ENCODE measurements at places on chromosomes 16 and 17. TPM values are rescaled to one million over a fixed set of nuclear protein-coding genes. Genes with fewer than 3 reads are reported as not detected.

GRCh38 chr17:79011451-79012147, 2.0 kb upstream of the CANT1 start:
- DNase-seq: peak; percentile 8

KRT24 gene
- total RNA-seq: not detected

DNA sequence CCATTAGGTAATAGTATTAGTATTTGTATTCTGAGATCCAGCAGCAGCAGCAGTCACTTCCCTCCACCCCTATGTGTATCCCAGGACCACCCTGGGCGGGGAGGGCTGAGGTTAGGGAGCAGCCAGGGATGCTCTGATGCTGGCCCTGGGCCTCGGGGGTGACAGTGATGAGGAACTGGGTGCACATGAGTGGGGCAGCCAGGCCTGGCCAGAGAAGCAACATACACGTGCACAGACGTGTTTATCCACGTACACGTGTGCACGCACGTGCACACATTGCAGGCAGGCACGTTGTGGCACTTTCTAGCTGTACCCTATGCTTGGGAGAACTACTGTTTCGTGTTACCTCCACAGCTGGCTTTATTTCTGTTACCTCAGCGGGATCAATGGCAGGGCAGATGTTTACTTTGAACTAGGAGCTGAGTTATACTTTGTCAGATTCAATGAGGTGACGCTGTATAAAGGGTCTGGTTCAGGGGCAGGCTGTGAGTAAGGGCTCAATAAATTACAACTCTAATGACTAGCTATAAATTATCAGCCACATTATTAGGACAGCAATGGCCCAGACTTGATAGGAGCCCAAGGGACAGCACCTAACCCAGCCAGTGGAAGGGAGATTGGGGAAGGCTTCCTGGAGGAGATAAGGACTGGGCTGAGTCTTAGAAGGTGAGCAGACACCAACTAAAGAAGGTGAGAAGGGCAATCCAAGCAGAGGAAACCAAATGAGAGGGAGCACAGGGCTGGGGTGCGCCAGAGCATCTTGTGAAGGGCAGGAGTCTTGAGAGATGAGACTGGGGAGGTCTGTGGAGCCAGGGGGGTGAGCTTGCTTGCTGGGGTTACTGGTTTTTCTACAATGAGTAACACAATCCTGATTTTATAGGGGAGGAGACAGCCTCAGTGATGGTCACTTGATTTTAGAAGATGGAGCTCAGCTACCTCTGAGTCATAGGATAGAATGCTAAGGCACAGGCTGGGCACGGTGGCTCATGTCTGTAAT, 22.4 kb upstream of the CA4 start:
- no peak for DNase-seq

- no peak for DNase-seq
Observed at GRCh38 chr16:26598061-26598460, 468.7 kb upstream of the C16orf82 start.

SOX15 gene
- total RNA-seq: 128 TPM

NOTUM gene
- 1.1 TPM for total RNA-seq

CYBA gene
- 39.1 TPM for total RNA-seq

- peak; percentile 95 for DNase-seq
Observed at GRCh38 chr16:57815987-57816745, 13.9 kb upstream of the KIFC3 start.

DNA sequence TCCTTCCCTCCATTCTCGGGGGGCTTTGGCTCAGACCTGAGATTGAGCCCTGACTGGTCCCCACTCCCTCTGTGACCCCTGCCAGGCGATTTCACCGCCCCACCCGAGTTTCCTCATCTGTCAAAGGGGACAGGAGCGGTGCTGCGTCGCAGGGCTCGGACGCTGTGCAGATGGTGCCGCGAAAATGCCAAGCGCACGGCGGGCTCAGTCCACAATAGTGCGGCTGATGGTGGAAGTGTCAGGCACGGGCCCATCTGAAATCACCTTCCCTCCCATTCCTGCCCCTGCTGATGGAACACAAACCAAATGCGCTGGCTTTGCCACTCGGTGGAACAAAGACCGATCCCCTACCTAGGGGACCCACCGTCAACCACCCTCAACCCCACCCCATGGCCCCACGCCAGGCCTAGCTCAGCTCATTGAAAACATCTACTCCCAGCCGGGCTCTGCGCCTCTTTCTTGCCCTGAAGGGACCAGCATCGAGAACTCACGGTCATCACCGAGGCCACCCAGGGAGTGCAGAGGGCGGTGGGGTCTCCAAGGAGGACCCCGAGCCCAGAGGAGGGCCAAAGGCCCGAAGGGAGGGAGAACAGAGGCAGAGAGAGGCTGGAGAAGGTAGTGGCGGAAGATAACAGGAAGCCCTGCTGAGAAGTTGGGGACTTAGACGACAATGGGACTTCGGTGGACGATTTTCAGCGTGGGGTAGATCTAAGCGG, 1.4 kb downstream of the CARHSP1 start:
- no peak for DNase-seq

- DNase-seq: no peak
Observed at GRCh38 chr17:10628756-10629155, 28.4 kb downstream of the MYH3 start.

GRAP gene
- total RNA-seq: 1.4 TPM

TMEM204 gene
- total RNA-seq: 7.6 TPM

GRCh38 chr17:61632826-61633225, 41.8 kb upstream of the NACA2 start:
- DNase-seq: no peak
